ENCODE measurements at places on chromosomes 16 and 17.

GRCh38 chr16:67150833-67151396, at the start of gene B3GNT9:
Gene B3GNT9 (minus strand): TSS chr16:67150998. CDS start chr16:67150485, 513 bp downstream.
- DNase-seq = no peak

GRCh38 chr16:86285421-86285820, 224.9 kb upstream of the FOXF1 start:
- no peak for DNase-seq

DNA sequence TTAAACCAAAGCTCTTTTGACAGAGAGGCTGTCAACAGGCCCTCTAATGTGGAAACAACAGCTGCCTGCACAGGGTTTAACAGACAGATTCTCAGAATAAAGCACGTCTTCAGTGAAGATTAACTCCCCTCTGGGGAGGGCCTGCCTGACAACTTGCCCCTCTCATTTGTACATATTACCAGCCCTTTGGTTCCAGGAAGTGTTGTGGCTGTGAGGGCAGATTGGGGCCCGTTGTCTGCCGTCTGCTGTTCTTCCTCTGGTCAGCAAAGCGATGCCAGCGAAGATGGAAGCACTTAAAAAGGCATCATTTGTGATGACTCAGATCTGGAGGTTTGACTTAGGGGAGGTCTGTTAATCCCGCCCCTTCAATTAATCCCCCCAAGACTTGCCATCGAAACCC, 177.0 kb upstream of the IRX6 start:
- DNase-seq = no peak

DNA sequence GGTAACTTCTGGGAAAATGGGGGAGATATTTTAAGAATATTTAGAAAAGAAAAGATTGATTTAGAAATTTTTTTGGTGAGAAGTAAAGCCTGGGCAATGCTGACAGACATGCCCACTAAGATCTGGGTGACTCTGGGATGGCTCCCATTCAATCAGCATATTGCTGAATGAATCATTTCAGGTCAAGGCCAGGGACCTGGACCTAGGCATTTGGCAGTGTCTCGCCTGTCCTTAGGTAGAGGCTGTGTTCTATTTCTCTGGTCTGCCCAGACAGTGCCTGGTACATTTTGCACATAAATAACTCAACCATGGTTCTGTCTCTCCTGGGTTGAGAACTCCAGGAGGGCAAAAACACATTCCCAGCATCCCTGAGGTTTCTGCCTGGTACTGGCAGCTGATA, 39.9 kb downstream of the SMPD3 start:
- no peak for DNase-seq

DNA sequence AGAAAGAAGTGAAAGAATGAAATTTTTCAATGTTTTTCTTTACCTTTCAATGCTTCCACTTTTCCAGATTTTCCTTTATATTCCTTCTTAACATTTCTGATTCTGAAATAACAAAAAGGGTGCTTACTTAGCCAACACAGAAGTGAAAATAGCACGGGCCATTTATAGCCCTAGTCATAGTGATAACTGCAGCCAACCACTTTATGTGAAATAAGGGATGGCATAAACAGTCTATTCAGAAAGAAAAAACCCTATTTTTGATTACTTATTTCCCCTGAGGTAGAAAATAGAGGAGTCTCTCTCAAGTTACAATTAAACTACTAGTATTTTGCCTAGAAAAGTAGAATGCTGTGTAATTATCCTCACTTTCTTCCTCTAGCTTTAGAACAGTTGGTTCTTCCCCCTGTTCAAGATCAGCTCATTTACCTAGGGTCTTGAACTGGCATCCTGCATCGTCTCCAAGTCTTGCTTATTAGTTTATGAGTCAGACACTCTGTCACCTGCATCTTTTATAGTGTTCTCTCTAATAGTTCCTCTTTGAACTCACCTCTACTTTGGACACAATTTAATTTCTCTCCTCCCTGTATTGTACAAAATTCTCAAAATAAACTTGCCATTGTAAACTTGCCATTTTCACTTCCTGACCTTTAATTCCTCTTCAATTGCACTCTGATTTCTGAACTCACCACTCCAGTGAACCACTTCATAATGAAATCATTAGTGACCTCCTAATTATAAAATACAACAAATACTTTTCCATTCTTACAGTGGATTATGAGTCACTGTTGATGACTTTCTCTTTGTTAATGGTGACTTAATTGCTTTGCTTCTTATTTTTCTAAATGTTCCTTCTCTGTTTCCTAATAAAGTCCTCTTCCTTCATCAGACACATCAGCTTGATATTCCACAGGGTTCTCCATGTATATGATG, 23.6 kb downstream of the ABCA6 start:
- no peak for DNase-seq

GRCh38 chr16:86565181-86565631, 1.4 kb upstream of the FOXC2 start:
- no peak for DNase-seq

DNA sequence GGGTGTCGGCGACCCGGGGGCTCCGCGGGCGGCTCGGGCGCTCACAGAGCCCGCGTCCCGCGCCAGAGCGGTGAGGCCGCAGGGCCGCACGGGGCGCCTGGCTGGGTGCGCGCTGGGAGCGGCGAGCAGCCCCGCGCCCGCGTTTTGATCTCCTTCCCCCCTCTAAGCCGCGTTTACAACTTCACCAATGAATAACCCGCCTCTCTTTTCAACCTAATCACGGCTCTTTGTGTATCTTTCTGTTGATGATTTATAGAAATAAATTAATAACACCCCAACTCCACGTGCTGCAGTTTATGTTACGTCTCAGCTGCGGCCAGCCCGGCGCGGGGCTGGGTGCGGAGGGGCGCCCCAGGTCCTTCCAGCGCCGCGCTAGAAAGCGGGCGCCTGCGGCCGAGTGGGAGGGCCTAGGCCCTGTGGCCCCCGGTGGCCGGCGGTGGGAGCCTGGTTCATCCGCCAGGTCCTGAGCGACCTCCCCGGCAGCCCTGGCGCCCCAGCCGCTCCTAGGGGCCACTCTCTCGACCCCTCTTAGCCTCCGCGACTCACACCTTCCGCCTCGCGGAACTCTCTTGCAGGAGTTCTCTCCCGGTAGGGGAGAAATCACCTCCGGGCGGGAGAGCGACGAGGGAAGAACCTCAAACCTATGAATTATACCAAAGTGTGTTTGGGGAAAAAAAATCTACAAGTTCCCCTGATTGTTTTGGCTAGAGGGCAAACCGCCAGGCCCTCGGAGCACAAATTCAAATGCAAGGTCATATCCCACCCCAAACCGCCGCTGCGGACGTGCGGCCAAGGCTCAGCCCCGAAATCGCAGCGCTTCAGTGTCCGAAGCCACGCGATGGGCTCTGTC, 1.9 kb downstream of the HNF1B start:
- DNase-seq = no peak

DNA sequence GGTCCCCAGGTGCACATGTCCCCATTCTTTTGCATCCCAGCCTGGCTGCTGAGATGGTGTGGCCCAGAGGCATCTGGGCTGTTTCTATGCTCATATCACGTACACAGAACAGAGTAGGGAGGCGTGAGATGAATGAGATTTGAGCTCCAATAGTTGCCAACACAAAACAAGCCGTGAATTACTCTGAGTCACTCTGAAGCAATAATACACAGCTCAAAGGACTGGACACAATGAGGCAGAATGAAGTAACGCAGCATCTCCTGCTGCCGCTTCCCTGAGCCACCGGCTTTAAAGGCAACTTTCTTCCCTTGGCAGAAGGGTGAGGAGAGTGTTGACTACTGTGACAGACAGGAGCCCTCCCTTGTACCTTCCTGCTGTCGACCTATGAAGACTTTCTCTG, 33.9 kb upstream of the CLEC18B start:
- peak; percentile 85 for DNase-seq

DNA sequence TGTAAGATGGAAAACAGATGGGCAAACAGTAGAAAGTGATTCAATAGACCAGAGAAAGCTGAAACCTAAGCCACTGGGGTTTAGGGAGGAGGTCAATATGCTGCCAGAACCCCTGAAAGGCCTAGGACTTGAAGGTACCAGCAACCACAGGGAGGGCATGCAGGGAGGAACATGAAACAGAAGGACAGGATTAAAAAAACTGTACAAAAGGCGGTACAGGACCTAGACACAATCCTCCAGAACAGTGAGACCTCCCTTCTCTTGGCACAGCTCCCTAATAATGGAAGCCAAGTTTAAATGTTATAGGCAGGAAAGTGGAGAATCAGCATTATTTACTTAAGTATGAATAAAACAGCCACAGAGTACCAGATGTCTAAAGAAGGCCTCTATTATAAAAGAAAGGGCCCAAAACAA, 105.5 kb downstream of the SPAG9 start:
- no peak for DNase-seq

GRCh38 chr16:55325080-55325447, 1.1 kb downstream of the IRX6 start:
- no peak for DNase-seq

- DNase-seq = no peak
These were observed 10.2 kb upstream of the MPP2 start for GRCh38 chr17:43917348-43918025.

- DNase-seq = no peak
These were observed 22.3 kb downstream of the SMARCE1 start for GRCh38 chr17:40625311-40625710.

- no peak for DNase-seq
These were observed 67.4 kb downstream of the MYO18A start for GRCh38 chr17:29112771-29113295.

GRCh38 chr17:40371261-40371929, 6.9 kb upstream of the GJD3 start:
- DNase-seq = no peak

DNA sequence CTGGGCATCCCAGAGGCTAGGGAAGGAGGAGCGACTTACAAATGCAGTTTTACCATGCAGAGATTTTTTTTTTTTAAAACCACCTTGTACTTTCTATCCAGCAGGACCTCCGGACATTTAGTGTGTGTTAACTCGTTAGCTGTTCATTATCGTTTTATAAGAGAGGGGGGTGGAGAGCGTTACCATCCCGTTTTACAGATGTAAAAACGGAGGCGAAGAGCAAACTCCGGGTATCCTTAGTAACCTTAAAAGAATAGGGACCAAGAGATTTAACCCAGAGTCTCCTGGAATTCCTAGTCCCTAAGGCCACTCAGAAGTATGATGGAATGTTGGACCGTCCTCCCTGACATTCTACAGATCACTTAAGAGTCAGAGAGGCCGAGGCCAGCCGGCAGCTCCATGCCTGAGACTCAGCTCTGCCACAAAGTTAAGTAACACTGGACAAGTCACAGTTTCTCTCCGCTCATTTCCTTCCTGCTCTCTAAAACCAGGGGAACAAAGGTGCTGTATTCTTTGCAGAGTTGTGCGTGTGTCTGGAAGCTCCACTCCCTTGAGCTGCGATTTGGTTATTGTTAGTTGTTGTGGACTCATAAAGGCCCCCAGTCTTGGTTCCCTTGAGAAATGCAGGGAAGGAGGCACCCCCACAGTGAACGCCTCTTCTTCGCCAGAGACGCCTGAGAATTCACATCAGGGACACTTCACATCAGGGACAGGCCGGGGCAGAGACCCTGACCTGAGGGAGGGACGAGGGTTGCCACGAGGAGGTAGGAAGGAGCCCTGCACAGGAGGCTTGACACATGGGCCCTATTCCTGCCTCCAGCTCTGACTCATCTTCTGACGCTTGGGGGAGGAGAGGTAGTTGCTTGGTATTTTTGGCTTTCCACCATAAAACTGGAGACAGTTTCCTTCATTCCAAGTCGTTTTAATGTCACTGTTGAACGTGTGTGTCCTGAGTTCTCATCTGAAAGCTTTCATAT, 1.2 kb downstream of the DUSP14 start:
- DNase-seq = peak; percentile 94

DNA sequence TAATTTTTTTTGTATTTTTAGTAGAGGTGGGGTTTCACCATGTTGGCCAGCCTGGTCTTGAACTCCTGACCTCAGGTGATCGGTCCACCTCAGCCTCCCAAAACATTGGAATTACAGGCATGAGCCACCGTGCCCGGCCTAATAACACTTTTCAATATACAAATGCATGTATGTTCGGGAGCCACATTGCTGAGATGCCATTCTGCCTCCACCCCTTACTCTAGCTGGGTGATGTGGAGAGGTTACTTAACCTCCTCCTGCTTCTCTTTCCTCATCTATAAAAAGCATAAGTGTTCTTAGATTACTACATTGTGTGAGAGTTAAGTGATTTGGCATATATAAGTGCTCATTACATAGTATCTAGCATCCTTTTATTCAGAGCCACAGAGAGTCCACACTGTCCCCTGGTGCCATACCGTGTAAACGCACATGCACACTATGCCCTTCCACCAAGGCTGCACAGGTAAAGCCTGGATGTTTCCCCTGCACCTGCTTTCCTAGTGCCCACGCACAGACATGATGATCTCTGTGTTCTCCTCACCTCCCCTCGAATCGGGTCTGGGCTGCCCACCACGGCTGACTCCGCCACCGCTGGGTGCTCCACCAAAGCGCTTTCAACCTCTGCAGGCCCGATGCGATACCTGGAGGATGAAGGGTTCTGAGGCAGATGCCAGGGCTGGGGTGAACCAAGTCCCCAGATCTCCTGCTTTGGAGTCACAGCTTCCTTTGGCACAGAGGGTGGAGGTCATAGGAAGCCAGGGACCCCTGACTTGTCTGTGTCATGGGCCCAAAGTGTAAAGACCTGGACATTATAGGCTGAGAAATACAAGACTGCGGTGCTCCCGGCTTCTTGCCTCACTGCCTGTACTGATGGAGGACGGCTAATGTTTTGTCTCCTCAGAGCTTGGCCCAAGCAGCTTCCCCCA, 49.0 kb upstream of the ACSM2B start:
- no peak for DNase-seq

- no peak for DNase-seq
These were observed 12.3 kb upstream of the TMEM170A start for GRCh38 chr16:75476817-75477216.

DNA sequence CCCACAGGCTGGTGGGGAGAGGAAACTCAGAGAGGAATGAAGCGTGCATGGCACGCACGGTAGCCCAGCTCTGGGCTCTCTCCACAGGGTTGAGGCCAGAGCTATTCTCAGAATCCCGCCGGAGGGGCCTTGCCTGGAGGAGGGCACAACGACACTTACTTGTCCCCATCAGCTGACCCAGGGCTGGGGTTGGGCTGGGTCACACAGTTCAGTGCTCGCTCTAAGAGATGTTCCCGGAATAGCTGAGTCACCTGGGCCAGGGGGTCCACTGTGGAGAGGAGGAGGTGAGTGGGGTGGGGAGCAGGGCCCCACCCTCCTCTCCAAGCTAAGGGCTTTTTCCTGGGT, 21.8 kb downstream of the SREBF1 start:
- DNase-seq = no peak

DNA sequence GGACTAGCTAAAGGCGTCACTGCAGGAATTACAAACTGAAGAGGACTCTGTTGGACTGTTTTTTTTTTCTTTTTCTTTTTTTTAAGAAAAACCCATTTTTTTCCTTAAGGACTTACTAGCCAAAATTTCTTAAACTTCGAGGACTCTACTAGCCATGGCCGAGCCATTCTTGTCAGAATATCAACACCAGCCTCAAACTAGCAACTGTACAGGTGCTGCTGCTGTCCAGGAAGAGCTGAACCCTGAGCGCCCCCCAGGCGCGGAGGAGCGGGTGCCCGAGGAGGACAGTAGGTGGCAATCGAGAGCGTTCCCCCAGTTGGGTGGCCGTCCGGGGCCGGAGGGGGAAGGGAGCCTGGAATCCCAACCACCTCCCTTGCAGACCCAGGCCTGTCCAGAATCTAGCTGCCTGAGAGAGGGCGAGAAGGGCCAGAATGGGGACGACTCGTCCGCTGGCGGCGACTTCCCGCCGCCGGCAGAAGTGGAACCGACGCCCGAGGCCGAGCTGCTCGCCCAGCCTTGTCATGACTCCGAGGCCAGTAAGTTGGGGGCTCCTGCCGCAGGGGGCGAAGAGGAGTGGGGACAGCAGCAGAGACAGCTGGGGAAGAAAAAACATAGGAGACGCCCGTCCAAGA, 878 bp downstream of the HEXIM1 start:
- peak; percentile 46 for DNase-seq
